ENCODE measurements at places on chromosomes 3 and 15.
A peak's percentile ranks its signal among the peaks of the same experiment; 100 is the strongest.

DNA sequence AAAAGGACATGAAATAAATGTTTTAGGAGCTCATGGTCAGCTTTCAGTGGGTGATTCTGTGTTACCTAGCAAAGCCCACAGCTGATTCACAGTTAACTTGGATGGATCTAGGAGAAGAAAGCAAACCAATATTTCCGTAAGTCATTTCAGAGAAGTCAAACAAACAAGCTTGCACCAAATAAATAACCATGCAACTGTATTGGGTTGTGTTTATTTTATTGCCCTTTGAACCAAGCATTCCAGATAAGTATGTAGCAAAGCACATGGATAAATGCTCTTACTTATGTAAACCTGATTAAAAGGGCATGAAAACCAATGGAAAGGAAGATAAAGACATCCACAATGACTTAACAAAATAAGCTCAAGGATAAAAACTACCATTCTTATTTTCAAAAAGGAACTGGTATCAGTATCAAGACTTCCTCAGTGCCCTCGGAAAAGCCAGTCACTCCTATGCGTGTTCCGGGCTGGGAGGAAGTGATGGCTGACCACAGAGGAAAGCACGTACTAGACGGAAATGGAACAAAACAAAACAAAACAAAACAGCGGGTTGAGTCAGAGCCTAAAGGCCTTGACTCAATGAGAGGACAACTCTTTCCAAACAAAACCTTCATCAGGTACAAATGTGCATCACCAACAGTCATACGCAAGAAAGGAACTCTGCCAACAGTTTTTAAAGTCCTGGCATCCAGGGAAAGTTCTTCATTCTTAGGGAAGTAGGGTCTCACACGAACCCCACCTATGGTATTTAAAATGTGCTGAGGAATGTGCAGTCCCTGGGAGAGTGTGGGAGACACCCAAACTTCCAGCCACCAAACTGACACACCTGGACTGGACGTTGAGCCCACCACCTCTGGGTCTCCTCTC is 103.3 kb downstream of the SNRK start:
- no peak for DNase-seq

- no peak for DNase-seq
Observed at GRCh38 chr3:100503448-100503847, 11.0 kb downstream of the TMEM45A start.

DNA sequence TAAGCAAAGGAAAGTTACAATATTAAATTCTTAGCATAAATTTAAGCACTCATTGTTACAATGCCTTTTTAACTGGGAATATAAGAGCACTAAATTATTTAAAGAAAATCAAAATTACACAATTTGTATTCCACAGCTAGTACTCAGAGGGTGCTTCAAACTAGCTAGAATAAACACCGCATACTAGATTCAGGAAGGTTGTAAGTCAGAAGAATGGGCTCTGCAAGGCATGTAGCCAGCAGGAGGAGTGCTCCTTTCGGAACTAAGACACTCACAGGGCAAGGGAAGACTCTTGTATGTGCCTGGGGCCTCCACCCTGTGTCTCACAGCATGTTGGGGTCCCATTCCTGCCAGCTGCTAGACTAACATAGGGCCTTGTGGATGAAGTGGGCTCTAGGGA is 327.7 kb upstream of the ALCAM start:
- no peak for DNase-seq

DNA sequence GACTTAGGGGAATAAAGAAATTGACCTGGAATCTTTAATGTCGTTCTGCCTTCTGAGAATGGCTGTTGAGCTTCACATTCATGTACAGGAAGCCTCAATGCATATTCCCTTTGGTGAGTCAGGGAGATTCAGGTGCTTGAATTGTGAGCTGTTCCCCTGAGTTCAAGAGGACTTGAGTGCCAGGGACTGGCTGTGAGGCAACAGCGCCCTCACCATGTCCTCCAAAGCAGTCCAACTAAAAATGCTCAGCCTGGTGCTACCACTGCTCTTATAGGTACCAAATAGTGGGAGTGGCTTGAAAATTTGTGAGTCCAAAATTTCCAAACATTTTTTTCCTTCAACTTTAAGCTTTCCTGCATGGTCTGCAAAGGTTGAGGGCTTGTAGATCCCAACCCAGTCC is 54.1 kb downstream of the LEO1 start:
- DNase-seq, result no peak

- DNase-seq, result no peak
Observed at GRCh38 chr3:165835431-165835830, 1.8 kb downstream of the BCHE start.

DNA sequence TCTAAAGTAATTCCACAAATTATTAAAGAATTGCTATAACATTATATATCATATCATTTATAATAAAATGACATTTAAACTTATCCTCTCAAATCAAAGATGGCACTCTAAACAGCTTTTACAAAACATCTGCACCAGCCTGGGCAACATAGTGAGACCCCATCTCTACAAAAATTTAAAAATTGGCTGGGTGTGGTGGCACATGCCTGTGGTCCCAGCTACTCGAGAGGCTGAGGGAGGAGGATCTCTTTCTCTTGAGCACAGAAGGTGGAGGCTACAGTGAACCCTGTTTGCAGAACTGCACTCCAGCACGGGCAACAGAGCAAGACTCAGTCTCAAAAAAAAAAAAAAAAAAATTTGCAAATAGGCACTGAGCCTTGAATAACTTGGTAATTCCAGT is 63.1 kb downstream of the PIK3CB start:
- DNase-seq, result no peak

DNA sequence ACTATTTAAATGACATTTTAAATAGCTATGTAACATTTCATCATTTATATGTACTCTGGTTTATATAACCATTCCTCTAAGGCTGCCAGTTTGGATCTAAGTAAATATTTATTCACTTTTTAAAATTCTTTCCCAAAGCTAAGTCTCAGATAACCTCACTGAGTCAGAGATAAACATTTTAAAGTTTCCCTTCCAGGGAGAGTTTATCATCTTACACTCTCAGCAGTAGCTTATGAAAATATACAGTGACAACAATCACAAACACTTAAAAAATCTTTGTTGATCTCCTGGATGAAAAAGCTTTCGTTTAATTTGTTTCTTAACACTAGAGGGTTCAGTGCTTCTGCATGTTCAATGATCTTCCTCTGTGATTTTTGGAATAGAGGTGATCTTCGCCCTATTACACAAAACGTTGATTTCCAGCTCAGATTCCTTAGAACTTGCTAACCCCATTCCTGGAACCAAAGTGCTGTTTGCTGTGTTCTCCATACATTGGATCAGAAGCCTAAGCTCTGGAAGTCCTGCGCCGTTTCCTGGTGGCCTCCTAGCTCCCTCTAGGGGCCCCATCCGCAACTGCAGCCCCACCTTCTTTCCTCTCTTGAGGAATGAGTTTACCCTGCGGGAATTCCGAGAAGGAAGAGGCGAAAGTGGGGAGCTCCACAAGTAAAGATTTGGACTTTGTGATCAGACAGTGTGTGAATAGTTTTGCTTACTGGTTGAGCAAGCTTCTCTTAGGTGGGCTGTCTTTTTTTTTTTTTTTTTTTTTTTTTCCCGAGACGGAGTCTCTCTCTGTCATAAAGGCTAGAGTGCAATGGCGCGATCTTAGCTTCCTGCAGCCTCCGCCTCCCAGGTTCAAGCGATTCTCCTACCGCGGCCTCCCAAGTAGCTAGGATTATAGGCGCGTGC is 29.3 kb upstream of the SACM1L start:
- no peak for DNase-seq

- DNase-seq, result no peak
Observed at GRCh38 chr3:146543461-146544001, 876 bp downstream of the PLSCR1 start.

- no peak for DNase-seq
Observed at GRCh38 chr15:44033894-44034293, 161.2 kb downstream of the FRMD5 start.

DNA sequence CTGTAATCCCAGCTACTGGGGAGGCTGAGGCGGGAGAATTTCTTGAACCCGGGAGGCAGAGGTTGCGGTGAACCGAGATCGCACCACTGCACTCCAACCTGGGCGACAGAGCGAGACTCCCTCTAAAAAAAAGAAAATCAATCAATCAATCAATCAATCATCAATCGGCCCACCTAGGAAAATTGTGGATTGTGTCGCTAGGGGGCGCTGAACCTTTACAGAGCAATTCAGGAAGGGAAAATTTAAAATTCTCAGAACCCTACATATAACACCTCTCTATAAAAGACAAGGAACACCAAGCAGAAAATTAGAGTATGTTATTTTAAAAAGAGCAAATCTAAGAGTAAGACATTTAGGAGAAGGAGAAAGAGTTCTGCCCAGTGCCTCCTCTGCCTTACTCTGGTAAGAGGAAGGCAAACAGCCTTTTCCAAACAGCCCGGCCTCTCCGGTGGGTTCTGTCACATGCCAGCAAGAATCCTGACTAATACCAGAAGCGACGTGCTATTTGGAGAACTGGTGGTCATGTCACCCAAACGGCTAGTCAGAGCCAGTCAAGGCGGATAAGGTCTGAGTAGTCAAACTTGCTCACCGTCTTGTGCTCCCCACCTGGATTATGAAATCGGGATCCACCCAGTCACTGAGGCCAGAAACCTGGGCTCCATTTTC is 22.3 kb upstream of the SMCO1 start:
- DNase-seq, result peak; percentile 26

DNA sequence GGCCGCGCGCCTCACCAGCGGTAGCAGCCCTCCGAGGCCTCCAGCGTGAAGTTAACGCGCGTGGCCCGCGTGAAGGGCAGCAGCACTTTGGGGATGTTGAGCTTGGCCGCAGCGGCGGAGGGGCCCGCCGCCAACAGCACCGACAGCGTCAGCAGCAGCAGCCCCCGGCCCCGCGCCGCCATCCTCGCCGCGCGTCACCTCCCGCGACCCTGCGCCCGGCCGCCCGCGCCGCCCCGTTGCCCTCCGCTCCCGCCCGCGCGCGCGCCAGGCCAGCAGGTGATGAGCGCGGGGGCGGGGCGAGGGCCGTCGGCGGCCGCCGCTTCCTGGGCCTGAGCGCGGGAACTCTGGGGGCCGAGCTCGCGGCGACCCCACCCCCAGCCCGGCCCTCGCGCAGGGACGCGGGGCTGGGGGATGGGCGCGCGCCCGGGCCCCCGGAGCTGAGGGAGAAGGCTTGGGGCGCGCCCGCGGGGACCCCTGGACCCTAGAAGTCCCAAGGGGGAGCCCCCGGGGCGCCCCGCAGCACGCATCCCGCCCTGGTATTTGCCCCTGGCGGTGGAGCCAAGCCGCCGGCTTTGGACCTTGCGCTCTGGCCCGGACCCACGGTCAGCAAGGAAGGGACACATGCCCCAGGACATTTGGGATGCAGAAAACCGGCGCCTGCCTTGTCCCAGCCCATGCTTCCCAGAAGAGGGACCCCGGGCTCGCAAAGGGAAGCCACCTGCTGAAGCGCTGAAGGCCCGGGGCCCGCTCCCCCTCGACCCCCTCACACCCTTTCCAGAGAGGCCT is at the start of gene NUP210:
Gene NUP210 (minus strand): TSS at position 278 of the 786 bp plus-strand sequence. CDS start 96 bp downstream, at position 182.
- DNase-seq, result peak; percentile 43

DNA sequence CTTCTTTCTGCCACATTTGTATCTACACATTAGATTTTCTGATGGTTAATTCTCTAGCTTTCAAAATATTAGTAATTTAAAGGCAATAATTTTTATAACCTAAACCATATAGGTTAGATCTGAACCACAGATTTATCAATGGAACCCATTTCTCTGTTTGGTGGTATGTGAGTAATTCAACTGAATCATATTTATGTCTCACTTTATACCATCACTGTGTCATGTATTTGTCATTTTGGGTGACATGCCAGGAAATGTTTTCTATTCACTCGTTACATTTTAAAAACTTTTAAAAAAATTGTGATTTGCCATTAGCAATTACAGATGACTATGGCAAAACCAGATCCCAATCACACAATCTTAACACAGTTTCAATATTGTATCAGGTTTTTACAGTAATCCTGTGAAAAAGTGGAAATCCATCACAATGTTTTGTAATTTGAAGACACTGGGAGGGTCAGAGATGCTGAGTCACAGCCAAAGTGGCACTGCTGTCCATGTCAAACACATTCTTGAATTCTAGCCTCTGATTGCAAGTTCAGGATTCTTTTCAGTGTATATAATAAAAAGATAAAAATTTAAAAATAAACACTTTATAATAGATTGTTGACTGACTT is 356.0 kb upstream of the RBMS3 start:
- no peak for DNase-seq

DNA sequence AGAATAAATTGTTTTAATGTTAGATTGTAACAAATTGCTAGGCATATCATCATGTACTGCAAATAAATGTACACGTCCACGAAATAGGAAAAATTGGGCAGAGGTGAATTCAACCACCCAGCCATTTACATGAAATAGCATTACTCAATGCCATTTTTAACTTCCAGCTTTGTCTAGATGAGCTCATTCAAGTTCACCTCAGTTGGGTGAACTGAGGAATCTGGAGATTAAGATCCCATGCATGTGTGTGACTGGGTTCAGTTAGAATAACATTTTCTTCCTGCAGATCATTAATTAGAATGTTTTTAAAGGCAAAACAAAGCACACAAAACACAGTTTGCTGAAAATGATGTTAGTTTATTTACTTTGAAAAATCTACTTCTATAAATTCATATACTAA is 767.8 kb upstream of the GOLIM4 start:
- no peak for DNase-seq

DNA sequence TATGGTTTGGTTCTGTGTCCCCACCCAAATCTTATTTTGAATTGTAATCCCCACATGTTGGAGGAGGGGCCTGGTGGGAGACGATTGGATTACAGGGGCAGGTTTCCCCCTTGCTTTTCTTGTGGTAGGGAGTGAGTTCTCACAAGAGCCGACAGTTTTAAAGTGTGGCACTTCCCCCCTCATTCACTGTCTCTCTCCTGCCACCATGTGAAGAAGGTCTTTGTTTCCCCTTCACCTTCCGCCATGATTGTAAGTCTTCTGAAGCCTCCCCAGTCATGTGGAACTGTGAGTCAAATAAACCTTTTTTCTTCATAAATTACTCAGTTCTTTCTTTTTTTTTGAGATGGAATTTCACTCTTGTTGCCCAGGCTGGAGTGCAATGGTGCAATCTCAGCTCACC is 124.9 kb downstream of the IQCH start:
- no peak for DNase-seq

GRCh38 chr3:194376241-194376560 is 6.7 kb upstream of the LRRC15 start:
- no peak for DNase-seq

DNA sequence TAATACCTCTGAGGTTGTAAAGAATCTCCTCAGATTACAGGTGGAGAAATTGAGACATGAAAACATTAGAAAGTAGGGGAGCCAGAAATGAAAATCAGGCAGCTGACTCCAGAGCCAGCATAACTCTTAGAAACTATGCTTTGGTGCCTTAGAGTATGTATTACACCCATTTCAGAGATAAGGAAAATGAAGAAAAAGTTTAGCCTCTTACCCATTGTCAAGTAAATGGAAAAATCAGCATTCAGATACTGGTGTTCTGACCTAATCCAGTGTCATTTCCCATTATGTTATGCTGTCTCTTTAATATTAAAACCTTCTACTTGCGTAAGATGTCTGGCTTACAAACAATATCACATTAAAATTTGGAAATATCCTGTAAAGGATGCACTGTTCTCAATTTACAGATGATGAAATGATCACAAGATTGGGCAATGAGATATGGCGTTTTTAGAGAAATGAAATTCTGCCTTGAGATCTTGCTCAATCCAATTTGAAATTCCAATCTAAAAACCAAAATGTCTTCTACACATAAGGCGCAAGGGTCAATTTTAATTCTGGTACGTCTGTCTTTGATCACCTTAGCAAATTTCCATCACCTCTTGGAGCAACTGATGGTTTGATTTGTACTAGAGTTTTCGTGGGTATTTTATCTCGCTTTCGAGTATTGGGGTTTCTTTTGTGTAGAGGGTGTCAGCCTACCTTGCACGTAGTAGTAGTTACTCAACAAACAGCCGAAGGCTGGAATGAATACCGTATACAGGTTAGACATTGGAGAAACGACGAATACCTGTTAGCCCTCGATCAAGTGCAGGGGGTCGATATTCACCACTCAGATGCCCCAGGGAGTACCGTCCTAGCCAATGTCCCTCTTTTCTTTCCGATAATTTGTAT is 902 bp upstream of the ZCWPW2 start:
- no peak for DNase-seq

Measured in NK-92 treated with Interleukin-12 subunit alpha and Interleukin-12 subunit beta, amount 100 ng/mL, for 24 hours (cell line).